Activated CD4-positive, alpha-beta memory T cell treated with anti-CD3 and anti-CD28 coated beads, Interleukin-2, amount 10 ng/mL, durations not matched to agents 7 days and 5 days (primary cell): ENCODE measurements at places on chromosomes 13 and 19. TPM values are rescaled to one million over a fixed set of nuclear protein-coding genes. Genes with fewer than 3 reads are reported as not detected.

ARHGAP45 gene
- 437 TPM for total RNA-seq

VSTM2B gene
- total RNA-seq: not detected

RNF17 gene
- total RNA-seq: not detected

HCN2 gene
- total RNA-seq: 3.1 TPM

ZFP14 gene
- total RNA-seq: 5.1 TPM

NOVA2 gene
- total RNA-seq: 0.15 TPM

DNA sequence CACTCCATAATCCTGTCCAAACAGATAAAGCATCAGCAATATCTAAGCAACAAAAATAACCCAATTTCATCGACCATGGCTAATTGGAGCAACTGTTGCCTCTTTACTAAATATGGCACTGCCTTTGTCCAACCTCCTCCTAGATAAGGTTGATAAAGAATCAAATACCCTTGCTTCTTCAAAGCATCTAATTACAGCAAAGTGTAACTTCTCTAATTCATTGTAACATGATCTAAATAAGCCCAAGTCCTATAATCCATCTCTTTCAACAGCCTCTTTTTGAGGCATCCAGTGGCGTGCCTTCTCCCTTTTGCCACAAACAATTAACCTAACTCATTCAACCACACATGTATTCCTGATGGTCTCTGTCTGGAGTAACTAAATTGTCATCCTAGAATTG, 81.7 kb upstream of the KLHL1 start:
- no peak for DNase-seq
- H3K4me3 ChIP-seq: no peak overlapping the region
- H3K27ac ChIP-seq: no peak overlapping the region
- H3K27me3 ChIP-seq: no peaks in the 10 kb centered on the region
- no peaks in the 10 kb centered on the region for H3K36me3 ChIP-seq
- no peaks in the 10 kb centered on the region for H3K4me1 ChIP-seq

DNA sequence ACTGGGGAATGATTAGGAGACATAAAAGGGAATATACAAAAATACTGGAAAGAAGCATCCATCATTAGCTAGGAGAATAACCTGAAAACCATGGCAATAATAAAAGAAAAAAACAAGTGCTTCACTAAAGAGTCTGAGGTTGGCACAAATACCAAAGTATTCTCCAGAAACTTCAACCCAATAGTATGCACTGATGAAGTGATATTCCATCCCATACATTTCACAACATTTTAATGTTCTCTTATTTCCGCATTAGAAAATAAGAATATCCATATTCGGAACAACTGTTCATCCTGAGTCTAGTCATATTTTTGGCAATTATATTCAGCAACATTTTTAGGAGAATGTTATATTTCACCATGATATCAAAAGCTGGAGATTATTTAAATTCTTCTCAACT, 116.2 kb downstream of the POSTN start:
- no peak overlapping the region for H3K4me3 ChIP-seq
- no peaks in the 10 kb centered on the region for H3K27me3 ChIP-seq
- DNase-seq: no peak
- H3K4me1 ChIP-seq: no peaks in the 10 kb centered on the region

GRCh38 chr13:30142486-30143211, 164.7 kb downstream of the KATNAL1 start:
- no peaks in the 10 kb centered on the region for H3K27me3 ChIP-seq
- peak overlapping the region; percentile 71 for H3K27ac ChIP-seq
- peaks cover 62% of the 10 kb centered on the region for H3K4me1 ChIP-seq
- peak; percentile 53 for DNase-seq
- H3K36me3 ChIP-seq: peaks cover 27% of the 10 kb centered on the region

GRCh38 chr19:1275260-1275975, at the start of gene FAM174C:
Gene FAM174C (plus strand): TSS chr19:1275530. CDS start chr19:1275550, 20 bp downstream.
- peak within 1 kb of the TSS; percentile 82 for H3K4me3 ChIP-seq
- DNase-seq: peak; percentile 96
- H3K27me3 ChIP-seq: no peaks in the 10 kb centered on the region
- H3K36me3 ChIP-seq: peaks cover 56% of the 10 kb centered on the region
- H3K4me1 ChIP-seq: peaks cover 55% of the 10 kb centered on the region

GRCh38 chr13:106151056-106151699, 384.3 kb downstream of the EFNB2 start:
- no peak overlapping the region for H3K4me3 ChIP-seq
- H3K36me3 ChIP-seq: no peaks in the 10 kb centered on the region
- DNase-seq: no peak
- H3K4me1 ChIP-seq: no peaks in the 10 kb centered on the region
- H3K27ac ChIP-seq: no peak overlapping the region

- H3K4me1 ChIP-seq: peaks cover 14% of the 10 kb centered on the region
- DNase-seq: no peak
- H3K4me3 ChIP-seq: no peak overlapping the region
- H3K36me3 ChIP-seq: peaks cover 7% of the 10 kb centered on the region
- H3K27me3 ChIP-seq: no peaks in the 10 kb centered on the region
These were observed 120.6 kb downstream of the ESD start for GRCh38 chr13:46676378-46676725.

GRCh38 chr13:112574834-112575613, 12.9 kb downstream of the TUBGCP3 start:
- no peak overlapping the region for H3K4me3 ChIP-seq
- H3K27ac ChIP-seq: no peak overlapping the region
- H3K4me1 ChIP-seq: peaks cover 43% of the 10 kb centered on the region
- H3K27me3 ChIP-seq: no peaks in the 10 kb centered on the region
- DNase-seq: no peak

- peaks cover 19% of the 10 kb centered on the region for H3K27me3 ChIP-seq
- H3K36me3 ChIP-seq: no peaks in the 10 kb centered on the region
- H3K27ac ChIP-seq: no peak overlapping the region
- H3K4me3 ChIP-seq: no peak overlapping the region
These were observed 34.7 kb upstream of the SPACA7 start for GRCh38 chr13:112341446-112341845.

- no peak overlapping the region for H3K4me3 ChIP-seq
- H3K27ac ChIP-seq: no peak overlapping the region
- H3K27me3 ChIP-seq: no peaks in the 10 kb centered on the region
- no peaks in the 10 kb centered on the region for H3K36me3 ChIP-seq
- DNase-seq: no peak
- H3K4me1 ChIP-seq: no peaks in the 10 kb centered on the region
These were observed 249.6 kb downstream of the GPC5 start for GRCh38 chr13:91648012-91648411.

- H3K27ac ChIP-seq: no peak overlapping the region
- peaks cover 5% of the 10 kb centered on the region for H3K4me1 ChIP-seq
- H3K4me3 ChIP-seq: no peak overlapping the region
- H3K36me3 ChIP-seq: no peaks in the 10 kb centered on the region
- H3K27me3 ChIP-seq: peaks cover 8% of the 10 kb centered on the region
- peak; percentile 32 for DNase-seq
These were observed 443 bp downstream of the TBXA2R start for GRCh38 chr19:3606174-3606689.

DNA sequence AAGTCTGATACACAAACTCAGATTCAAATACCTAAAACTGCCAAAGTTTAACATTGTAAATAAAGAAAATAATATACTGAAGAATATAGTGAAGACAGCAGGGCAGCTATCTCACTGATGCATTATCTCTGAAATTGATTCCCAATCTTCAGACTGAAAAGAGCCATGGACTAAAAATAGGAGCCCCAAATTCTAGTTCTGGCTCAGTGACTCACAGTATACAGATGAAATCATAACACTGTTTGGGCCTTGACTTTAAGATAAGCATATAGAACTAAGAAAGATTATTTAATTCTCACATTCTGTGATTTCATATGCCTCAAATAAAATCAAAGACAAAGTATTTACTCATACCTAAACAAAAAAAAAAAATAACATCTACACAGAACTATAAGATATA, 53.9 kb downstream of the RBM26 start:
- no peak for DNase-seq
- H3K4me1 ChIP-seq: peaks cover 4% of the 10 kb centered on the region
- H3K4me3 ChIP-seq: no peak overlapping the region
- H3K36me3 ChIP-seq: peaks cover 56% of the 10 kb centered on the region

GRCh38 chr13:35475960-35476943, at the start of gene MAB21L1:
Gene MAB21L1 (minus strand): TSS chr13:35476689. CDS start chr13:35476138, 551 bp downstream.
- H3K36me3 ChIP-seq: peaks cover 7% of the 10 kb centered on the region
- peaks cover 64% of the 10 kb centered on the region for H3K27me3 ChIP-seq

DNA sequence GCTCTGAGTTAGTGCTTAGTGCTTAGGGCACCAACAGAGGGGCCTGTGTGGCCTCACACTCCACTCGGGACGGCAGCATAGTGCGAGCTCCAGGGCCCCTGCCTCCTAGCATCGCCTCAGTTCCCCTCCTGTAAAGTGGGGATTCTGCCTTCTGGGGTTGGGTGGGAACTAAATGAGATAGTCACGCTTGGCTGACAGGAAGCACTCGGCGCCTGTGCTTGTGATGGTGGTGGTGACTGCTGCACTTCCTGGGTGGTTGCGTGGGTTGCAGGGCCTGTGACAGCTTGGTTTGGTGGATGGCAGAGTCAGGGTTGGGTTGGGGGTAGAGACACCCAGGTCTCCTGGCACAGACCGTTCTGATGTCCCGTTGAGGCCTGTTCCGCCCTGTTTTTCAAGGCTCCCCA, 7.7 kb downstream of the PLEKHF1 start:
- H3K27me3 ChIP-seq: no peaks in the 10 kb centered on the region
- H3K4me1 ChIP-seq: peaks cover 90% of the 10 kb centered on the region
- H3K27ac ChIP-seq: peak overlapping the region; percentile 97
- peak; percentile 89 for DNase-seq
- peaks cover 79% of the 10 kb centered on the region for H3K36me3 ChIP-seq
- peak overlapping the region; percentile 65 for H3K4me3 ChIP-seq

DNA sequence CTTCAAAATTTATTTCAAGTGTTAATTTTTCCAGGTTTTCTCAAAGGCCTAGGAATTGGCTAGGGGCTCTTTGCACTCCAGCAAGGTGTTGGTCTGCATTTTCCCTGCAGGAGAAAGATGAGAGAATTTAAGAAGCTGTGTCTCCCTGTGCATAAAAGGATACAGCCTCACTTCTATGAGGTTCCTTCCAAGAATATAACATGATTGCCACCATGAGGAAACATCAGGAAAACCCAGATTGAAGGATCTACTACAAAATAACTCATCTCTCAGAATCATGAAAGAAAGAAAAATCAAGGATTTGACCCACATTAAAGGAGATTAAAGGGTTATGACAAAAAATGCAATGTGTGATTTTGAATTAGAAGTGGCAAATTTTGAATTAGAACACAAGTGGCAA, 69.9 kb downstream of the RUBCNL start:
- H3K4me1 ChIP-seq: peaks cover 25% of the 10 kb centered on the region
- DNase-seq: no peak
- H3K27ac ChIP-seq: no peak overlapping the region
- H3K4me3 ChIP-seq: no peak overlapping the region
- H3K27me3 ChIP-seq: no peaks in the 10 kb centered on the region
- H3K36me3 ChIP-seq: peaks cover 3% of the 10 kb centered on the region

GRCh38 chr13:38398711-38399493, 49.3 kb downstream of the UFM1 start:
- H3K4me3 ChIP-seq: no peak overlapping the region
- no peak overlapping the region for H3K27ac ChIP-seq
- no peaks in the 10 kb centered on the region for H3K27me3 ChIP-seq
- no peaks in the 10 kb centered on the region for H3K36me3 ChIP-seq
- no peak for DNase-seq
- H3K4me1 ChIP-seq: peaks cover 3% of the 10 kb centered on the region

GRCh38 chr19:28486926-28487325, 726.0 kb downstream of the UQCRFS1 start:
- no peak overlapping the region for H3K27ac ChIP-seq
- no peaks in the 10 kb centered on the region for H3K36me3 ChIP-seq
- H3K27me3 ChIP-seq: no peaks in the 10 kb centered on the region
- H3K4me1 ChIP-seq: no peaks in the 10 kb centered on the region
- no peak overlapping the region for H3K4me3 ChIP-seq
- no peak for DNase-seq

- H3K4me3 ChIP-seq: no peak overlapping the region
- H3K27ac ChIP-seq: no peak overlapping the region
- H3K4me1 ChIP-seq: no peaks in the 10 kb centered on the region
- H3K27me3 ChIP-seq: no peaks in the 10 kb centered on the region
These were observed 907.2 kb downstream of the PCDH9 start for GRCh38 chr13:66322936-66323335.

DNA sequence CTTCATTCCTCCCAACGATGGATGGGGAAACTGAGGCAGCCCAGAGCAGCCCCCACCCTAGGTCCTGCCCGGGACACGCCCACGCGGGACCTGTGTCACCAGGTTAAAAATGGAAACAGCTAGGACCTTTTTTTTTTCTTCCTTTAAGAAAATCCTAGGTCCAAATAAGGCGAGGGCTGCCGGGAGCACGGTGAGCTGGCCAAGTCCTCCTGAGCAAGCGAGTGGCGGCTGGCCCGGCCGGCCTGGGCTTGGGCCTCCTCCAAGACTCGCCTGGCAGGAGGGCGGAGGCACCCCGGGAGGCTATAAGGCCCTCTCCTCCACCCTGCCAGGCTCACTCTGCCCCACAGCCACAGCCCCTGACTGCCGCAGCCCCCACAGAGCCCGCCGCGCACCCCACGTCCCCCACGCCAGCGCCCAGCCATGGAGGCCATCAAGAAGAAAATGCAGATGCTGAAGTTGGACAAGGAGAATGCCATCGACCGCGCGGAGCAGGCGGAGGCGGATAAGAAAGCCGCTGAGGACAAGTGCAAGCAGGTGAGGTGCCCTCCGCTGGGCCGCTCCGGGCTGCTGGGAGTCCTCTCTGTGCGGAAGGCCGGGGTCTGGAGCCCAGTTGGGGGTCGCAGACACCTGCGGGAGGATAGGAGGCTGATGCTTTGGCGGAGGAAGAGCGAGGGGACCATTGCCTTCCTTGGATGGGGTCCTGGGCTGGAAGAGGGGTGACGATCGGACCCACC, 8.9 kb upstream of the TPM4 start:
- H3K4me1 ChIP-seq: peaks cover 33% of the 10 kb centered on the region
- H3K36me3 ChIP-seq: peaks cover 2% of the 10 kb centered on the region
- H3K4me3 ChIP-seq: no peak overlapping the region
- DNase-seq: no peak
- no peak overlapping the region for H3K27ac ChIP-seq
- no peaks in the 10 kb centered on the region for H3K27me3 ChIP-seq

DNA sequence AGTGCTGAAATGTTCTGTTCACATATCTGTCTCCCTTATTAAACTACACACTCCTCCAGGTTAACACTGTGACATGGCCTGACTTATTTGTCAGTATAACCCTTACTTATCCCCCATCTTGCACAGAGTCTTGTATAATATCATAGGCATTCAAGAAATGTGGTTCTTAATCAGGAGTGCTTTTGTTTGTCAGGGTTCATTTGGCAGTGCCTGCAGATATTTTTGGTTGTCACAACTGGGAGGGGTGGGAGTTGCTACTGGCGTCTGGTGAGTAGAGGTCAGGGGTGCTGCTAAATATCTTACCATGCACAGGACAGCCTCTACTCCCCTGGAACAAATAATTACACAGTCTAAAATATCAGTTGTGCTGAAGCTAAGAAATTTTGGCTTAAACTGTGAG, 20.4 kb upstream of the OBI1 start:
- no peaks in the 10 kb centered on the region for H3K4me1 ChIP-seq
- no peak for DNase-seq
- H3K27ac ChIP-seq: no peak overlapping the region
- H3K27me3 ChIP-seq: peaks cover 15% of the 10 kb centered on the region
